ENCODE measurements at places on chromosomes 16 and 17.

- DNase-seq: no peak
Measured at GRCh38 chr17:7460850-7461660, 16.2 kb downstream of the CHRNB1 start.

- no peak for DNase-seq
Measured at GRCh38 chr16:73177729-73178295, 129.9 kb upstream of the ZFHX3 start.

DNA sequence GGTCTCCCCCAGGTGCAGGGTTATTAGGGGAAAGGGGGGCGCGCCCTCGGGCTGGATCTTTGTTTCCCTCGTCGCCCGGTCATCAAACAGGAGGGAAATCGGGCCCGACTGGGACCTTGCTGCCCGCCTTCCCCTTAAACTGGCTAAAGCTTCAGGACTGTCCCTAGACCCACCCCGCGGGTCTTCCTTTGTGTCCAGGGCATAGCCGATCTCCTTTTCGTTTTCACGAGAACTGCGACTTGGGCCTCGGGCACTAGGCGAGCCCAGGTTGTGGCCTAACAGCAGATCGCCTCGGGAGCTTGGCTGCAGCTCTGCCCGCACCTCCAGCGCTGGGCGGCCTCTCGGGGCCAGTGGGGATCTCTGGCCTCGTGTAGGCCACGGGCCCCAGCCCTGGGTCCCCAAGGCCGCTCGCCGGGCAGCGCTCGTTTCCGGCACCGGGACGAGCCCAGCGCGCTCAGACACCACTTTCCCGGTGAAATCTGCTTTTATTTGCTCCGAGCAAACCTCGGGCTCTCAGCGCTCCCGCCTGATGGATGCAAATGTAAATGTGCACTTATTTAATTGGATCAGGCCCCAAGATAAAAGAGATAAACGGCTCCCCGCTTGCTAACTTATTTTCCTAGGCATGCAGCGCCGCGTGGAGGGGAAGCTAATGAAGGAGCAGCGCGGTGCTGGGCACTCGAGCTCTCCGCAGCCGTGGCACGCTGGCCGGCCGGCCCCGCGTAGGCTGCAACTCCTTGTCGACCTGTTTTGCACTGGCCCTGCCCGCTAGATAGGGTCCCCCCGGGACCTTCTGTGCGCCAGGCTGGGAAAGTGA lies 7.8 kb downstream of the IRX5 start:
- DNase-seq: no peak

DNA sequence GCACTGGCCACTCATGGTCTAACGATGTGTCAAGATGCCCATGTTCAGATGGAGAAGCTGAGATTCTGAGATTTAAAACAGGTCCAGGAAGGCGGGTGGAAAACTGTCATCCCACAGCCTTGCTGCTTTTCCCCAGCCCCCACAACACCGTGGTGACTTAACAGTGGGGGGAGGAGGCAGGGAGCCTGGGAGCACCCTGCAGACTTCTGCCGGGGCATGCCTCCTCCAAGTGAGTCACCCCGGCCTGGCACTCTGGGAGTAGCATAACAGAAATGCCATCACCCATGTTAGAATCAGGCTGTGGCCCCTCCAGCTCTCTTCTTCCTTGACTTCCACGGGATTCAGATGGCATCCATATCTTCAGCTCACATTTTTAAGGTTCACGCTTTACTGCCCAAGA lies 164.8 kb downstream of the CBLN1 start:
- no peak for DNase-seq

- no peak for DNase-seq
Measured at GRCh38 chr16:81696961-81697615, 82.0 kb upstream of the PLCG2 start.

GRCh38 chr17:66441101-66441661 lies 138.8 kb downstream of the PRKCA start:
- DNase-seq: no peak

DNA sequence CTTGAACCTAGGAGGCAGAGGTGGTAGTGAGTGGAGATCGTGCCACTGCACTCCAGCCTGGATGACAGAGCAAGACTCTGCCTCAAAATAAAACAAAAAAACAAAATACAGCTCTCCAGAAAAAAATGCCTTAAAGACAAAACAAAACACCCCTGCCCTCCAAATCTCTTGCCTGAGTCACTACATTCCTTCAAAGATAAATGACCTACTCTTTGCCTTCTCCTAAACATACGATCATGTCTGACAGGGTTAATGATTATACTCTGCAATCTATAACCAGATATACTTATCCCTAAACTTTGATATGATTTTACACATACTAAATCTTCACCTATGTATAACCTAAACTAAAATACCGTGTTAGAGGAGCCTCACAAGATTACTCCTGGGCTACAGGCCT lies 1.4 kb upstream of the SETD6 start:
- no peak for DNase-seq

DNA sequence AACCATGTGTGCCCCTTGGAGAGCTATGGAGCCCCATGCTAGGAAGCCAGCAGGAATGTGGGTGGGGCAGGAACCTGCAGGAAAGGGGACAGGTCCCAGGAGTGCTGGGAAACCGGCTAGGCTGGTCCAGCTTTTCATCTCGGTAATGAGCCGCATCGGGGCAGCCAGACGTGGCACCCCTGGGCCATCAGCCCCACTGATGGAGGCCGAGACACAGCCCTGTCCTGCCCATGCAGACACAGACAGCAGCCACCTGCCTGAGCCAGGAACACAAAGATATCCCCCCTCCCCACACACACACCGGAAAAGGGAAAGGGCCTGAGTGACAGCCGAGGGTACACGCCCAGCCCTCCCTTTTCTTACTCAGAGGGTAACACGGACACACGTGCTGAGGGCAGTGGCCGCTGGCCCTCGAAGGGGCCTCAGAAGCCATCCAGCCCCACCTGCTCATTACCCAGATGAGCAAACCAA lies 18.1 kb downstream of the PPL start:
- DNase-seq: no peak

DNA sequence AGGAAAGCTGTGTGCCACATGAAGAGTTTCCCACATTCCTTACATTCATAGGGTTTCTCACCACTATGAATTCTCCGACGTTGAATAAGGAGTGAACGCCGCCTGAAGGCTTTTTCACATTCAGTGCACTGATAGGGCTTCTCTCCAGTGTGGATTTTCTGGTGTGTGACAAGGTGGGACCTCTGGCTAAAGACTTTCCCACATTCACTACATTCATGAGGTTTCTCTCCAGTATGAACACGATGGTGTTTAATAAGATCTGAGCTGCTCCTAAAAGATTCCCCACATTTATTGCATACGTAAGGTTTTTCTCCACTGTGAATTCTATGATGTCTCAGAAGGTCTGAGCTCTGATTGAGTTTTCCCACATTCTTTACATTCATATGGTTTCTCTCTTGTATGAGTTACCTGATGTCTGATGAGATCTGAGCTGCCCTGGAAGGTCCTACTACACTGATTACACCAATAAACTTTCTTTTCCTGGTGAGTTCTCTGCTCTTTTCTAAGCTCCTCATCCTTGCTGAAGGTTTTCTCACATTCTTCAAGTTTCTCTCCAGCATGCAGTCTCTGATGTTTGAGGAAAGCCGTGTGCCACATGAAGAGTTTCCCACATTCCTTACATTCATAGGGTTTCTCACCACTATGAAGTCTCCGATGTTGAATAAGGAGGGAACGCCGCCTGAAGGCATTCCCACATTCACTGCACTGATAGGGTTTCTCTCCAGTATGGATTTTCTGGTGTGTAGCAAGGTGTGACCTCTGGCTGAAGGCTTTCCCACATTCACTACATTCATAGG lies 10.0 kb downstream of the ZNF594 start:
- no peak for DNase-seq

Data from activated CD8-positive, alpha-beta memory T cell treated with anti-CD3 and anti-CD28 coated beads for 48 hours (primary cell).